ENCODE measurements at places on chromosomes 2 and 18.

GRCh38 chr2:110105608-110106467 lies 9.8 kb downstream of the MALL start:
- peak overlapping the region; percentile 84 for H3K27ac ChIP-seq
- no peaks in the 10 kb centered on the region for H3K36me3 ChIP-seq
- peaks cover 62% of the 10 kb centered on the region for H3K4me1 ChIP-seq

DNA sequence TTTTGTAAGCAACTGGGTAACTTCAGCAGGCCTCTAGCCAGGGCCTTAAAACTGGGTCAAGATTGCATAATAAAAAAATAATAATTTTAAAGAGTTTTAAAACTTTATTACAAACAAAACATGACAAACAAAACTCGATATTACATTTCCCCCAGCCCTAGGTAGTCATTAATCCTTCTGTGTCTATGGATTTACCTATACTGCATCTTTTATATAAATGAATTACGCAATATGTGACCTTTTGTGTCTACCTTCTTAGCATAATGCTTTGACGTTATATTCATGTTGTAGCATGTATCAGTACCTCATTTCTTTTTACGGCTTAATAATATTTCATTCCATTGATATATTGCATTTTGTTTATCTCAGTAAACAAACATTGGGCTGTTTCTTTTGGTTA lies 113.5 kb downstream of the CCDC178 start:
- no peak overlapping the region for H3K27ac ChIP-seq
- H3K27me3 ChIP-seq: no peaks in the 10 kb centered on the region
- H3K4me1 ChIP-seq: no peaks in the 10 kb centered on the region
- no peaks in the 10 kb centered on the region for H3K36me3 ChIP-seq
- no peak for DNase-seq
- no peak overlapping the region for H3K4me3 ChIP-seq

DNA sequence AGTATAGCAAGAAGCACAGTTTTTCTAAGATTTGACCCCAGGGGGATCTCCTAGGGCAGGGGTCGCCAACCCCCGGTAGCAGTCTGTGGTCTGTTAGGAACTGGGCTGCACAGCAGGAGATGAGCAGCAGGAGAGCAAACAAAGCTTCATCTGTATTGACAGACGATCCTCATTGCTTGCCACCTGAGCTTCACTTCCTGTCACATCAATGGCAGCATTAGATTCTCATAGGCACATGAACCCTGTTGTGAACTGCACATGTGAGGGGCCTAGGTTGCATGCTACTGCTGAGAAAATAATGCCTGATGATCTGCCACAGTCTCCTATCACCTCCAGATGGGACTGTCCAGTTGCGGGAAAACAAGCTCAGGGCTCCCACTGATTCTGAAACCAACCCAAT lies 136.2 kb downstream of the RGPD3 start:
- H3K27ac ChIP-seq: no peak overlapping the region
- H3K27me3 ChIP-seq: no peaks in the 10 kb centered on the region
- H3K4me3 ChIP-seq: no peak overlapping the region
- no peaks in the 10 kb centered on the region for H3K36me3 ChIP-seq

DNA sequence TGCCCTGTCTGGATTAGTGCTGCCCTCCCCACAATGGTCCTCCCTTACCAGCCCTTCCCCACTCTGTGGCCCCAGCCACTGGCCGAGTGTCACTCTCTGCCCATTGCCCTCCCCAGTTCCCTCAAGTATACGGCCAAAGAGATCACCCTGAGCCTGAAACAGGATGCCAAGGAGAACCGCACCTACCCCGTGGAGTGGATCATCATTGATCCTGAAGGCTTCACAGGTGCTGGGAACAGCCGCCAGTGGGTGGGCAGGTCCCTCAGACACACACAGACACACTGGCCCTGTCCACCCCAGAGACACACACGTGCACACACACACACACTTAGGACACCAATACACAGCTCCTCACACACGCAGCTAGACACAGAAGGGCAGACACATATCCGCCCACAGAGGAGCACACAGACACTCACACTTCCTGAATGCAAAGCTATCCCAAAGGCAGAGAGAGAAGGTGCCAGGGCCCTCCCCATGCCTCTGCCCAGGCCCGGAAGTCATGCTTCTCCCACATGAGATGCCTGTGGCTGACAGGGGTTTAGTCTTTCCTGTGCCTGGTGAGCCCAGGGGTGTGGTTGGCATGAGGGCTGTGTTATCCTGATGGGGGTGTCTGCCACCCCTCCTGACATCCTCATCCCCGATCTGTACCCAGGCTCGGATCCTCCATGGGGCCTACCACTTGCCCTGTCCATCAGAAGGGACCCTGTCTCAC lies 2.9 kb downstream of the CHRND start:
- no peak overlapping the region for H3K27ac ChIP-seq
- no peak overlapping the region for H3K4me3 ChIP-seq
- DNase-seq: no peak
- H3K36me3 ChIP-seq: no peaks in the 10 kb centered on the region
- H3K4me1 ChIP-seq: peaks cover 4% of the 10 kb centered on the region

- H3K4me3 ChIP-seq: no peak overlapping the region
Measured at GRCh38 chr2:236286873-236287545, 22.8 kb upstream of the ASB18 start.

Measured in vagina (tissue), 2 donors.